Transverse colon (tissue), 4 donors: ENCODE measurements at places on chromosomes 11 and 22.

- peaks cover 23% of the 10 kb centered on the region for H3K4me1 ChIP-seq
- no peak for DNase-seq
- no peaks in the 10 kb centered on the region for H3K27me3 ChIP-seq
- no peaks in the 10 kb centered on the region for H3K36me3 ChIP-seq
- H3K4me3 ChIP-seq, result no peak overlapping the region
These were observed 31.0 kb downstream of the SIK2 start for GRCh38 chr11:111633248-111633647.

DNA sequence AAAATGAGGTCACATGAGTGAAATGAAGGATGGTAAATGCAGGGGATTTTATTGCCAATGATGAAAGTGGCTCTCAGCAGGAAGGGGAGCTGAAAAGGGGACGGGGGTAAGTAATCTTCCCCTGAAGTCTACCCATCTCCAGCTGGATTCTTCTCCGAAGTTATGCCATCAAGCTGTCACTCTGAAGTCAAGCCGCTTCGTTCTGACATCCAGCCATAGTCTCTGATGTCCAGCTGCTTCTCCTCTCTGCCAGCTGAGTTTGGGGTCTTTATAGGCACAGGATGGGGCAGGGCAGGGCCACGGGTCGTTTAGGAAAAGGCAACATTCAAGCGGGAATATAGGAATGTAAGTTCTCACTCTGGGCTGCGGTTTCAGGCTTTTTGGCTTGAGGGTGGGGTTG is 181.9 kb upstream of the ANO3 start:
- H3K27ac ChIP-seq, result no peak overlapping the region
- no peak for DNase-seq
- H3K36me3 ChIP-seq, result no peaks in the 10 kb centered on the region
- H3K4me1 ChIP-seq, result no peaks in the 10 kb centered on the region
- no peak overlapping the region for H3K4me3 ChIP-seq
- H3K27me3 ChIP-seq, result no peaks in the 10 kb centered on the region

DNA sequence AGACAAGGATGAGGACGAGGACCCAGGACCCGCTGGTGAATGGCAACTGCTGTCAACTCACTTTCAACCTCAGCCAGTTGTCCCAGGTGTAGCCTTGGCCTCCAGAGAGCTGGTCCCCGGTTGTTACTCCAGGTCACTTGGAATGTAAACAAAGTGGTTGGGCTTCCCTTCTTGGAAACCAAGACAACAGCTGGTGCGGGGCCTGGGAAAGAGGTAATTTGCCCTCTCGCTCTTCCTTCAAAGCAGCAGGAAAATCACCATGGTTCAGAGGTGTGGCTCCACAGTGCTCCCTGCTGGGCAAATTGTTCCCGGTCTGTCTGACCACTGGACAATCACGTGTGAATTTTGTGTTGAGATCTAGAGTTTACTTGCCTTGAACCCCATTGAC is 15.0 kb downstream of the SLC1A2 start:
- H3K4me1 ChIP-seq, result no peaks in the 10 kb centered on the region
- no peak overlapping the region for H3K4me3 ChIP-seq
- peak; percentile 27 for DNase-seq

- H3K27ac ChIP-seq, result no peak overlapping the region
- no peaks in the 10 kb centered on the region for H3K27me3 ChIP-seq
- no peak for DNase-seq
- no peaks in the 10 kb centered on the region for H3K4me1 ChIP-seq
- H3K4me3 ChIP-seq, result no peak overlapping the region
These were observed 14.7 kb downstream of the LUZP2 start for GRCh38 chr11:24511511-24511910.

GRCh38 chr11:27558401-27558800 is 51.8 kb upstream of the LIN7C start:
- H3K4me1 ChIP-seq, result no peaks in the 10 kb centered on the region
- H3K27me3 ChIP-seq, result no peaks in the 10 kb centered on the region

DNA sequence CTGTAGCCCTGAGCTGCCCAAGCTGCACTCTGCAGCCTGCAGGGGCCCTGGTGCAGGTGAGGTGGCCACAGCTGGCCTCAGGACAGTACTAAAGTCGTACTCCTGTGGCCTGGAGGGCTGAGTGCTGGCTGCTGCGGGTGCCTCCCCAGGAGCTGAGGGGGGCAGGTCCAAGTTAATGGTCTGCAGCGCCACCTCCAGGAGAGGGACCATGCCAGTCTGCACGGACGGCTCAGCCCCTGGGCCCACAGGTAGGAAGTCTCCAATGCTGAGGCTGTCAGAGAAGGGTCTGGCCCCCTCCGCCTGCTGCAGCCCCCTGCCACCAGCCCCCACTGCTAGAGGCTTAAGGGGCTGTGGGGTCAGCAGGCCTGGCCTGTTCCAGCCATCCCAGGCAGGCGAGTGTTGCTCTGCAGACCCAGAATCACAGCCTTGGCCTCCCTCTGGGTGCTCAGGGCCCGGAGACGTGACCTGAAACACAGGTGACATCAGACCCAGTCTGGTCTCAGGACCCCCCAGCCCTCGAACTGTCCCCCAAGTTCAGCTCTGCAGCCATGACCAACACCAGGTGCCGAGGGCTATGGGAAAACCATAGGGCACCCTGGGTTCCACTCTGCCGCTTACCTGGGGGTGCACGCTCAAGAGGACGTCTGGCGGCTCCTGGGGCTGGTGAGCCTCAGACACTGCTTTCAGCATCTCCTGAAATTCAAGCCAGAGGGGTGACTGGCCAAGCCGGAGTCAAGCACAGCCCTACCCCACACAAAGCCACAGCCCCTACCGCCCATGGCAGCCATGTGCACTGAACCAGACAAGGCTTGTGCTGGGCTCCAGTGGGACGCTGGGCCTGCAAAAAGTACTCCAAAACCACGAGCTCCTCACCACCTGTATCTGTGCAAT is 20.8 kb downstream of the SELENOO start:
- H3K36me3 ChIP-seq, result peaks cover 11% of the 10 kb centered on the region
- H3K4me1 ChIP-seq, result peaks cover 5% of the 10 kb centered on the region
- no peak overlapping the region for H3K4me3 ChIP-seq
- no peak for DNase-seq
- H3K27ac ChIP-seq, result no peak overlapping the region

- no peaks in the 10 kb centered on the region for H3K36me3 ChIP-seq
- H3K27me3 ChIP-seq, result peaks cover 100% of the 10 kb centered on the region
- H3K4me3 ChIP-seq, result peak overlapping the region; percentile 42
- H3K4me1 ChIP-seq, result peaks cover 19% of the 10 kb centered on the region
These were observed 945 bp downstream of the ROBO3 start for GRCh38 chr11:124865902-124866851.

- H3K4me1 ChIP-seq, result peaks cover 21% of the 10 kb centered on the region
- H3K27me3 ChIP-seq, result no peaks in the 10 kb centered on the region
- H3K36me3 ChIP-seq, result no peaks in the 10 kb centered on the region
- H3K27ac ChIP-seq, result no peak overlapping the region
- no peak for DNase-seq
These were observed 67.4 kb downstream of the ZBTB44 start for GRCh38 chr11:130247319-130247718.

GRCh38 chr11:76209375-76209972 is 3.2 kb upstream of the WNT11 start:
- H3K27me3 ChIP-seq, result peaks cover 78% of the 10 kb centered on the region
- no peaks in the 10 kb centered on the region for H3K36me3 ChIP-seq
- H3K4me1 ChIP-seq, result peaks cover 55% of the 10 kb centered on the region
- peak; percentile 52 for DNase-seq

DNA sequence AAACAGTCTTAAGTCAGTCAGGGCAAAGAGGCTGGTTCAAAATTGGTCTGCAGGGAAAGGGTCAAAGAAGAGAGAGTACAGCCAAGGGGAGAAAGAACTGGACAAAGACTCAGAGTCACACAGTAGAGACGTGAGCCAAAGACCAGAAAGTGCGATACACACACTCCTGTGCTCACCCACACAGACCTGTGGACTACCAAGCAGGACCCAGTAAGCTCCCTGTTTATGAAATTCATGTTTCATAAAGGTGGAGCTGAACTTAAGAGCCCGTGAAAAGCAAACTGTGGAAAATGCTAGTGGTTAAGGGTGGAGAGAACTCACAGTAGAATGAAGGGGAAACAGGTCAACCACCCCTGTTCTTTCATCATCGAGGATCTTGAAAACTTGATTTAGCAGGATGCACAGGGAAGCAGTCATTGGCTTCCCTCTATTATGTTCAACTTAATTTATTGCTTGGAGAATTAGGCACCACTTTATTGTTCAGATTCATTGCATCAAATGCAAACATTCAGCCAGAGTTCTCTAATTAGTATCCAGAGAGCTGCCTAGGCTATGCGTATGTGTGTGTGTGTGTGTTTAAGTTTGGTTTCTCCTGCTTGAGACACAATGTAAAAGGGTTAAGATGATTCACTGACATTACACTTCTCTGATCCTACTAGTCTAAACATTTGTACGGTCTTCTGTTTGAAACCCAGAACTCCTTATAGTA is 160.9 kb upstream of the MTMR2 start:
- no peak overlapping the region for H3K27ac ChIP-seq
- H3K27me3 ChIP-seq, result no peaks in the 10 kb centered on the region
- no peak overlapping the region for H3K4me3 ChIP-seq
- no peaks in the 10 kb centered on the region for H3K36me3 ChIP-seq

DNA sequence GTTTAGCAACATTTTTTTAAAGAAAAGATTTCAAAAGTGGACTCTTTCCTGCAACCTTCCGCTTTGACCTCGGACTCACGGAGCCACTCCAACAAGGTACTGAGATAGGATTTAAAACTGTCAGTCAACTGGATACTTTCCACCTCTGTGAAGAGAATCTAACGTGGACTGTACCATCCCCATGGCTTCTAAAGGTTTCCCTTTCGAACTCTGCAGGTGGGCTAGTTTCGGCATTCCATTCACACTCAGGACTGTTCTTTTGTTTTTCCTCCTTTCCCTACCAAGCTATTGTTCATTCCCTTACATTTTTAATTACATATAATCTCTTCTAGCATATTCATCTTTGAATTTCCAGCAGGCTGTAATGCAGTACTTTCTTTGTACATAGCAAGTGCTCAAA is 88.5 kb upstream of the AKIP1 start:
- no peaks in the 10 kb centered on the region for H3K27me3 ChIP-seq
- no peak overlapping the region for H3K27ac ChIP-seq
- H3K4me1 ChIP-seq, result peaks cover 11% of the 10 kb centered on the region
- DNase-seq, result no peak
- no peaks in the 10 kb centered on the region for H3K36me3 ChIP-seq
- H3K4me3 ChIP-seq, result no peak overlapping the region

GRCh38 chr11:122304306-122304705 is 188.3 kb upstream of the BLID start:
- H3K36me3 ChIP-seq, result no peaks in the 10 kb centered on the region
- no peak overlapping the region for H3K27ac ChIP-seq
- no peaks in the 10 kb centered on the region for H3K27me3 ChIP-seq
- no peak overlapping the region for H3K4me3 ChIP-seq
- H3K4me1 ChIP-seq, result no peaks in the 10 kb centered on the region
- DNase-seq, result no peak
